Activated CD8-positive, alpha-beta T cell treated with anti-CD3 and anti-CD28 coated beads, Interleukin-2, amount 10 ng/mL, durations not matched to agents 7 days and 5 days (primary cell): ENCODE measurements at places on chromosomes 2 and 18.

GRCh38 chr18:35095983-35096676 is 54.9 kb downstream of the MAPRE2 start:
- no peak for DNase-seq

GRCh38 chr2:176752295-176752694 is 460.3 kb upstream of the HNRNPA3 start:
- DNase-seq = no peak

- no peak for DNase-seq
Observed at GRCh38 chr2:235191978-235192377, 240.2 kb downstream of the SH3BP4 start.

DNA sequence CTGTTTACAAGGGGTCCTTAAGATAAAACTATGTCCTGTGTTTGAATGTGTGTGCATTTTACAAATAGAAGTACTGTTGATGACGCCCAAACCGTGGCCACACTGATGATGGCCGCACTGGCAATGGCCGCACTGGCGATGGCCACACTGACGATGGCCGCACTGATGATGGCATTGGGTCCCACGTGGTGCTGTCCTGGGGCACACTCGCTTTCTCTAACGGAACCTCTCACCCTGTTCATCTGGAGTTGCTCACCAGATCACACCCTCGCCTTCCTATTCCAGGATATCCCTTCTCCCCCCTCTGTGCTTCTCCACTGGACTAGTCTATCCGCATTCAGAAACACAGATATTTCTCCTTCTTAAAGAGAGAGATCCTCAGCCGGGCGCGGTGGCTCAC is 192.4 kb downstream of the EIPR1 start:
- no peak for DNase-seq

DNA sequence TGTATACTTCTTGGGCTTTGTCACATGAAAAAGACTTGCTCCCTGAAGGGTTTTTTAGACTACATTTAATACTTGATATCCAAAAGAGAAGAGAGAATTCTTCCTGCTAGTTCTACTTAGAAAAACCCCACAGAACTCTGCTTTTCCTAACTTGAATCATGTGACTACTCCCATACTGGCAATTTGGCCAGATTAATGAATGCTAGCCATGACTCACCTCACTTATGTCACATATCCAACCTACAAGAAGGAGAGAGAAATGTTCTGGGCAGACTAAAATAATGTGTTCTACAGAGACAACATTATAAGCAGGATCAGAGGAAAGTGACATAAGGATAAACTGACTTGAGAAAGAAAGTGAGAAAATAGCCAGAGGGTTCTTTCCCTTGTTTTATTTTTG is 249.3 kb upstream of the GULP1 start:
- no peak for DNase-seq
